ENCODE measurements at places on chromosomes 3 and 15.
A peak's percentile ranks its signal among the peaks of the same experiment; 100 is the strongest.

GRCh38 chr3:194814878-194815357 is 129.2 kb downstream of the FAM43A start:
- no peak for DNase-seq

- DNase-seq, result no peak
These were observed 82.6 kb upstream of the CSPG5 start for GRCh38 chr3:47661121-47661752.

DNA sequence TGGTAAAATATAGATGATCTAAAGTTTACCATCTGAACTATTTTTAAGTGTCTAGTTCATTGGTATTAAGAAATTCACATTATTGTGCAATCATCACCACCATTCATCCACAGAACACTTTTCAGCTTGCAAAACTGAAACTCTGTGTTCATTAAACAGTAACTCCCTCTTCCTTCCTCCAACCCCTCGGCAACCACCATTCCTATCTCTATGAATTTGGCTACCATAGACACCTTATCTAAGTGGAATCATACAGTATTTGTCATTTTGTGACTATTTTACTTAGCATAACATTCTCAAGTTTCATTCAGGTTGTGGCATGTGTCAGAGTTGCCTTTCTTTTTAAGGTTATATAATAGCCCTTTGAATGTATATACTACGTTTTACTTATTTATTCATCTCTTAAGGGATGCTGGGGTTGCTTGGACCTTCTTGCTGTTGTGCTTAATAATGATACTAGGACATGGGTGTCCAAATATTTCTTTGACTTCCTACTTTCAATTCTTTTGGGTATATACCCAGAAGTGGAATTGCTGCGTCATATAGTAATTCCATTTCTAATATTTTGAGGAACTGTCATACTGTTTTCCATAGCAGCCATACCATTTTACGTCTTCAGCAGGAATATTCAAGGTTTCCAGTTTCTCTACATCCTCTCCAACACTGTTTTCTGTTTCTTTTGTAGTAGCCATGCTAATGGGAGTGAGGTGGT is 20.9 kb downstream of the KAT2B start:
- DNase-seq, result peak; percentile 68

DNA sequence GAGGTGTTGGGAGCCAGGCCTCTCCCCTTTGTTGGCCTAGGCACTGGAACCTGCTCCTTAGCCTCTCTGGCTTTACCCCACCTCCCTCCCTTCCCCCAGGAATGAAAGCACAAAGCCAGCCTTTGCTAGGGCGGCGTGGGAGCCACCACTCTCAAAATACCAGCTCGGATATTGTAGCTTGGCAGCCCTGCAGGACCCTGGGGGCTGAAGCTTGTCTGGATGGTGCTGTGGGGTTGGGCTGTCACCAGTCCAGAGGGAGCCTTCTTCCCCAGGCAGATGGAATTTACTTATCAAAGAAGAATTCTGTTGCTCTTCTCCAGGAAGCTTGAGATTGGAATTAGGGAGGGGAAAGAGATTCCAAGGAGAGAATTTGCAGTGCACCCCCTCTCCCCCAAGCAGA is 14.9 kb upstream of the GRM2 start:
- DNase-seq, result no peak

GRCh38 chr3:57383838-57384237 is 91.4 kb upstream of the ASB14 start:
- DNase-seq, result no peak
